Stimulated activated CD8-positive, alpha-beta memory T cell treated with anti-CD3 and anti-CD28 coated beads, Interleukin-2, amount 100 ng/mL, for 48 hours (primary cell): ENCODE measurements at places on chromosomes 4 and X.
A peak's percentile ranks its signal among the peaks of the same experiment; 100 is the strongest.

- no peak for DNase-seq
Observed at GRCh38 chr4:63663870-63664269, 745.4 kb downstream of the TECRL start.

- no peak for DNase-seq
Observed at GRCh38 chrX:152819732-152820131, 10.8 kb downstream of the CETN2 start.

- DNase-seq, result no peak
Observed at GRCh38 chr4:37607018-37607417, 79.2 kb downstream of the RELL1 start.

GRCh38 chrX:39398963-39399261 is 597.7 kb downstream of the MID1IP1 start:
- DNase-seq, result no peak

DNA sequence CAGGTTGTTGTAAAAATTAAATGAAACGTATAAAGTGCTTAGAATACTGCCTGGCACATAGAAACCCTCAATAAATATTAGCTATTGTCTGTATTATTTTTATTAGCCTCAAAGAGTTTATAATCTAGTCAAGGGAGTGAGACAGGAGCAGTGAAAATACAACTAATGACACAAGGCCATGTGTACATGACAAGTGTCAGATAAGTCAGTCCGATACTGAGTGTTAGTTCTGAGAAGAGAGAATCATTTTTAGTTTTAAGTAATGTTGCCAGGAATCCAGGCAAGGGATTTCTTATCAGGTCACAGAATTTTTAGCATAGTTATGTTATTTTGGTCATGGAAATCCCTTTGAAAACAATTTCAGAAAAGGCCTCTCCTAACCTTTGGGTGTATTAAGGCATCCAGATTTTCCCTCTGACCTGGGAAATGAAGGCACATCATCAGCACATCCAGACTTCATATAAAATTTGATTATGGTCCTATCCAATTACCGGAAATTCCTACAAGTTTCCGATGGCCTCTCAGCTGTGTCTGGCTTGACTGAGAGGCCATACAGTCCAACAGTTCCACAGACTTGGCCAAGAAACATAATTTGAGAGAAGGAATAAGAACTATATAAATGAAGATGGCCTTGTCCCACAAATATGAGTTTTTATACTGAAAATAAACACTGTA is 35.7 kb downstream of the PPARGC1A start:
- no peak for DNase-seq

DNA sequence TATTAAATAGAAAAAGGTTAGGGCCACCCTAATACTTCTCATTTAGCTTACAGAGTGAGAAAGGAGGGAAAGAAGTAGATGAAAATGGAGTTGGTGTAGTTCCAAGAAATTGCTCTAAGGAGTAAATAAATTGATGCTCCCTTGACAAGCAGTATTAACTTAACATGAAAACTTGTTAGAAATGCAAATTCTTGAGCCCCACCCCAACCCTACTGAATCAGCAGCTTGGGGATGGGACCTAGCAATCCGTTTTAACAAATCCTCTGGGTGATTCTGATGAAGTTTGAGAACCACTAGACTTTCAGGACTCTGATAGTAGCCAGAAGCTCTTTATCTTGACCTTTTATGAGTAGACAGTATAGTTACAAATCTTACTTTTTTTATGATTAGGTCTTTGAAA is 74.8 kb downstream of the STIM2 start:
- DNase-seq, result no peak

- DNase-seq, result no peak
Observed at GRCh38 chr4:125140966-125141495, 173.7 kb upstream of the FAT4 start.

- no peak for DNase-seq
Observed at GRCh38 chr4:98560321-98560720, 98.1 kb downstream of the TSPAN5 start.

DNA sequence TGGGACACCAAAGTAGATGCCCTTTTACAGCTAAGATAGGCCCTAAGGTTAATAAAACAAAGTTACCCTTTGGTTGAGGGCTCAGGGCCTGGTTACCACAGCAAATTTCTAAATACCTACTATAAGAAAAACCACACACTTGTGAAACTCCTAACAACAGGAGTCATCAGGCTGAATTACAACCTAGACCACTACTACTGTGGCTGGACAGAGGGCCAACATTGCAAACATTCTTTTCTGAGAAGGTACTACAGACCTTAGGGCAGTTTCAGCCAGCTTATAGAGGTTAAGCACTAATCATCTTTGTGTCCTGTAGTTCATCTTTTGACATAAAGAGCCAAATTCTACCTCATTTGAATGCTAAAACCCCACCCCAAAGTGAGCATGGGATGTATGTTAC is 504.0 kb downstream of the RAPGEF2 start:
- DNase-seq, result no peak

DNA sequence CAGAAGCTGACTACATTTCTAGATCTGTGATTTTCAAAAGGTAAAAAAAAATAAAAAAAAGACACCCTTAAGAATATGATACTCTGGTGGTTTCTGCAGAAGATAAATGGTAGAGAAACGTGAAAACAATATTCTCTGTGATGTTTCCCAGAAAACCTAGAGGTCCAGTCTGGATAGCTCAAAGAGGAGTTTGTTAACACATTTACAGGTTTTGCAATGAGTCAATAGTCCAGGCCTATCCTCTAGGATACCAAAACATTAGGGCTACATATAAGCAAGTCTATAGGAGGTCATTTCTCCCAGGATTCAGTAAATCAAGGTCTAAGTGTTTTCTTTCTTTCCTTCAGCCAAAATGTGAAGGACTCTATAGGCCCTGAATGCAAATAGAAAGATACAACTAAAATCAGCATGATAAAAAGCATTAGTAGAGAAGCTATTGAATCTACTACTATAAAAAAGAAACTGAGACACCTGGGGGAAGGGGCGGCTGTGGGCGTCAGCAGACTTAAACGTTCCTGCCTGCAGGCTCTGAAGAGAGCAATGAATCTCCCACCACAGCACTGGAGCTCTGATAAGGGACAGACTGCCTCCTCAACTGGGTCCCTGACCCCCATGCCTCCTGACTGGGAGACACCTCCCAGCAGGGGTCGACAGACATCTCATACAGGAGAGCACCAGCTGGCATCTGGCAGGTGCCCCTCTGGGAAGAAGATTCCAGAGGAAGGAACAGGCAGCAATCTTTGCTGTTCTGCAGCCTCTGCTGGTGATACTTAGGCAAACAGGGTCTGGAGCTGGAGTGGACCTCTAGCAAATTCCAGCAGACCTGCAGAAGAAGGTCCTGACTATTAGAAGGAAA is 33.7 kb upstream of the SPP1 start:
- no peak for DNase-seq

DNA sequence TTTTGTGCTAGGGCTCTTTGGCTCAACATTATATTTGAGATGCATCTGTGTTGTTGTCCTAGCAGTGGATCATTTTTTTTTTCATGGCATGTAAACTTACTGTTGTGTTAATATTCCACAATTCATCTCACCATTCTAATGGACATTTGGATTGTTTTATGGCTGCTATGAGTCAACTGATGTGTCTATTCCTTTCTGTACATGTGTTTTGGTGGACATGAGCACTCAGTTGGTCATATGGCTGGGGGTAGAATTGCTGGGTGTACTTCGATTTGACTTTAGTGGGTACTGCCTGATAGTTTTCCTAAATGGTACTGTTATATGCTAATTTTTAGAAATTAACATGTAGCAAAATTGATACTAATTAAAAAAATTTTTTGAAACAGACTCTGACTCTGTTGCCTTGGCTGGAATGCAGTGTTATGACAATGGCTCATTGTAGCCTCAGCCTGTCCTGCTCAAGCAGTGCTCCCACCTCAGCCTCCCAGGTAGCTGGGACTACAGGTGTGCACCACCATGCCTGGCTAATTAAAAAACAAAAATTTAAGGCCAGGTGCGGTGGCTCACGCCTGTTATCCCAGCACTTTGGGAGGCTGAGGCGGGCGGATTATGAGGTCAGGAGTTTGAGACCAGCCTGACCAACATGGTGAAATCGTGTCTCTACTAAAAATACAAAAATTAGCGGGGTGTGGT is 9.0 kb downstream of the FAM193A start:
- no peak for DNase-seq

DNA sequence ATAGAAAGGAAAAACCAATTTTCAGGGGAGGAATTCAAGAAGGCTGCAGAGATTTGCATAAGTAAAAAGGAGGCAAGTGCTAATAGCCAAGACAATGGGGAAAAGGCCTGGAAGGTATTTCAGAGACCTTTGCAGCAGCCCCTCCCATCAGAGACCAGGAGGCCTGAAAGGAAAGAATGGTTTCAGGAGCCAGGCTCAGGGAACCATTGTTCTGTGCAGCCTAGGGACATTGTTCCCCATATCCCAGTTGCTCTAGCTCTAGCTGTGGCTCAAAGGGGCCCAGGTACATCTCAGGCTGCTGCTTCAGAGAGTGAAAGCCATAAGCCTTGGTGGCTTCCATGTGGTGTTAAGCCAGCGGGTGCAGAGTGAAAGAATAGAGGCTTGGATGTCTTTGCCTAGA is 24.0 kb downstream of the NAP1L3 start:
- DNase-seq, result no peak

- no peak for DNase-seq
Observed at GRCh38 chr4:33072298-33073089, 2352.3 kb downstream of the PCDH7 start.

GRCh38 chr4:106450249-106450648 is 81.7 kb upstream of the GIMD1 start:
- no peak for DNase-seq

GRCh38 chr4:128310266-128310697 is 22.7 kb upstream of the PGRMC2 start:
- DNase-seq, result no peak

DNA sequence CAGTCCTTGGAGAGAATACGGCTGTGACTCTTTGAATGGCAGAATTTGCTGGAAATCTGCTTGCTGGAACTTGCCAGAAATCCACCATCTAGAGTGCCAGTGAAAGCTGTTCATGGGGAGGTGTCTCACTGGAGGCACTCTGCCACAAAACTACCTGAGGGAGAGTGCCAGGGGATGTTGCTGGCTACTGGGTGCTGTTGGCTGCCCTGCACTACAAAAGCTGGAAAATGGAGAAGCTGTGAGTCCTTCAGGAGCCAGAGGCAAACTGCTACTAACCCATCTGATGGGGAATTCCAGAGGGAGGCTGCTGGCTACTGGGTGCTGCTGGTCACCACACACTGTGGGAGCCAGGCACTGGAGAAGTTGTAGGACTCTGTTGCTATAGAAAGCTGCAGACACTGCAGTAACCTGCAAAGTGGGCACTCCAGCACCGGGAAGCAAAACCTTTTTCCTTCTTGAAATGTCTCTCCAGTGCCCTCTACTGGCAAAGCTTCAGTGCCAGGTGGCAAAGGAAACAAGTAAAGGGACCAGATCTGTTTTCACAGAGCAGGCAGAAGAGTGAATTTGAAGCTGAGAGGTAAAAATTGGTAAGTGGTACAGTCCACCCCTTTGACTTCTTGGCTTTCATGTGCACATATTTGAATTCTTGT is 47.8 kb upstream of the HSD17B10 start:
- DNase-seq, result peak; percentile 14

GRCh38 chrX:18676470-18676869 is 4.6 kb upstream of the RS1 start:
- DNase-seq, result no peak

GRCh38 chr4:109877400-109877799 is 29.5 kb downstream of the LRIT3 start:
- DNase-seq, result no peak

DNA sequence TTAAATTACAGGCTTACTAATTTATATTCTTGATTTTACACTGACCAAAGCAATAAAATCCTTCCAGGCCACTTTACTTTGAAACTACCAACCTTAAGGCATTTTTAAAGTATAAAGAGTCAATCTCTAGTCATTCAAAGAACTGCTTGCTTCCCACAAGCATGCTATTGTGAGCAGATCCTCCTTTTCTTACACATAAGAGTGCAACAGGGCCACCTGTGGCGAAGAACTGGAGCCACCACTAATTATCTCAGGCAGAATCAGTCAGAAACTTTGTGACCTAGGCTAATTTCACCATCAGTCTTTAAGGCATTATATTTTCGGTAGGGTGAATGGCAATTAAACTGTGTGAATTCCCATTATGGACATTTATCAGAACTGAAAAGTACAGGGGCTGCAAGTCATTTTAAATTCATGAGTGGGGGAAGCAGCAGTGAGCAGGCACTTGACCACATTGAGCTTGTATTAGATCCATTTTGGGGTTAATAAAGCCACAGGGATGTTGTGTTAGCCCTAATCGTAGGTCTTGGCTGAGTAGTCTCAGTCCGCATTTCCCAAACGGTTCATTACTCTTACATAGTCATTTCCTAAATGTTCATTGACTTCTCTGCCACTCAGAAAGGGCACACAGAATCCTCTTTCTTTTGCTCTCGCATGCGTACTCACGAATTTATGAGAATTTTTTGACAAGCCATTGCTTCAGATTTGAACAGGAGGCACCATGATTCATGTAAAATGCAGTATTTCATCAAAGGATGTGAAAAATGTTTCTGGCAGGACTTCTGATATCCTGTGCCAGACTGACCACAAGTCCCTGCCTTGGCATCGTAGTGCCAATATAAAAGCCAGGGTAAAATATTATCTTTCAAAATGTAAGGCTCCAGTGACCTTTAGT is 39.8 kb downstream of the NPY2R start:
- no peak for DNase-seq

DNA sequence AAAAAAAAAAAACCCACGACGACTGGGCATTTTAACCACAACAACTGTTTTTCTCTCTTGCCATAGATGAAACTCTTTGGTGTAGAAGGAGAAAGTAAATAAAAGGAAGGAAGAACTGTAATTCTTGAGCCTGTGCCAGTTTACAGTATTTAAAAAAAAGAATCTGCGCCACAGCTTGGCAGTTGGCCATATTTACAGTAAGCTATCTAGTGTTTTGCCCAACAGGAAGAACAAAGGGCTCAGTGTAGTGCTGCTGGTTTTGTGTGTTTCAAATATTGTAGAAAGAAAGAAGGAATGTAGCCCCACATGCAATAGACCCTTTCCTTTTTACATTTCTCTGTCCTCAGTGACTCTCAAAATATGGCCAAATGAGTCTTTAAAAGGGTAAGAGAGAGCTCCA is 66.1 kb downstream of the NR3C2 start:
- DNase-seq, result no peak

DNA sequence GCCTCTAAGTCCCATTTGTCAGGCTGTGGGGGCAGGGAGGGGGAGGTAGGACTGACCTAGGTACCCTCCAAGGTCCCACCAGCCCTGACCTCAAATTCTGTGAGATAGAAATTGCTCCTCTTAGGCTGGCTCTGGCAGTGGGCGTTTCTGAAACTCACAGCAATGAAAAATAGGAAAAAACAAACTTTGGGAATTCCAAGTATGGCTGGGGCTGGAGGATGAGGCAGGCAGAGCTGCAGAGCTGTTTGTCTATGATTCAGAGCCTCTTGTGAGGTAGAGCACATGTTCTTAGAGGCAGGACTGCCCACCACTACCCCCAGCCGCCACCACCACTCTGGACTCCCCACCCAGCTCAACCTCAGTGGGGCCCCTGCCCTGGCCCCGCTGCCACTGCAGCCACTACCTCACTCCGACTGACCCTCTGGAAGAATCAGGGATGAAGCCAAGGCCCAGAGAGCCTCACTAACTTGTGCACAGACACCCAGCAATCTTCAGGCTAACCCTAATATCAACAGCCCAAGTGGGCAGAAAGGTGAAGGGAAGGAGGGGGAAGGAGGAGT is 98.2 kb downstream of the PJA1 start:
- no peak for DNase-seq
